ENCODE measurements at places on chromosomes 4 and X.

DNA sequence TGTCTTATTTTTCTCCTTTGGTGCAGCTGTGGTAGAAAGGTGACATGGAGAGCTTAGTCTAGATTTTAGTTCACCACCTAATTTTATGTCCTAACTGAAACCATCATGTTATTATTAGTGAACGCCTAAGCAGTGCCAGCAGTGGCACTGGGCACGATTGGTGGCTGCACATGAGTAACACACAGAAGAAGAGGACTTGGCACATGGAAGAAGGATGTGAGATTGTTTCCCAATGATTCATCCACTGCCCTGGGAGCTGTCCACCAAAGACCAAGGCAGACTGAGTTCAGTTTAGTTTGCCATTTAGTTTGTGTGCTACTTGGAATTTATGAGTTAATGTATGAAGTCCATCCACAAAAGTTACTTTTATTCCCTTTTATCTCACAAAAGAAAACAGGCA is 68.1 kb upstream of the NAP1L5 start:
- DNase-seq, result peak; percentile 84

DNA sequence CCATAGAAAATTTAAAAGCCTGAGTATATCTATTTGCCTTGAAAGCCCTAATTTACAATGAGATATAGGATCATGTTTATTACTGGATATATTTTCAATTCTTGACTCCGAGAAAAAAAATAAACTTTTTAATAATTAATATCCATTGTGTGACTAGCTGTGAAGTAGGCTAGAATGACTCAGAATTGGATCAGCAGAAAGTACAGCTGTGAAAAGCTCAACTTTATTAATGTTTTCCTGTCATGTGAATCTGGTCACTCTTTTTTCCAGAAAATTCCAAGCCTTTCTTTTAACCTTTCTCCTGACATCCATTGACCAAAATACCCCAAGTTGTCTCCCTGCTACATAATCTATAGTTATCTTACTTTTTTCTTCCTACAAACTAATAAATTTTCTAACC is 171.8 kb upstream of the PACRGL start:
- peak; percentile 59 for DNase-seq

GRCh38 chr4:75051431-75051830 is 118.5 kb downstream of the PARM1 start:
- no peak for DNase-seq

DNA sequence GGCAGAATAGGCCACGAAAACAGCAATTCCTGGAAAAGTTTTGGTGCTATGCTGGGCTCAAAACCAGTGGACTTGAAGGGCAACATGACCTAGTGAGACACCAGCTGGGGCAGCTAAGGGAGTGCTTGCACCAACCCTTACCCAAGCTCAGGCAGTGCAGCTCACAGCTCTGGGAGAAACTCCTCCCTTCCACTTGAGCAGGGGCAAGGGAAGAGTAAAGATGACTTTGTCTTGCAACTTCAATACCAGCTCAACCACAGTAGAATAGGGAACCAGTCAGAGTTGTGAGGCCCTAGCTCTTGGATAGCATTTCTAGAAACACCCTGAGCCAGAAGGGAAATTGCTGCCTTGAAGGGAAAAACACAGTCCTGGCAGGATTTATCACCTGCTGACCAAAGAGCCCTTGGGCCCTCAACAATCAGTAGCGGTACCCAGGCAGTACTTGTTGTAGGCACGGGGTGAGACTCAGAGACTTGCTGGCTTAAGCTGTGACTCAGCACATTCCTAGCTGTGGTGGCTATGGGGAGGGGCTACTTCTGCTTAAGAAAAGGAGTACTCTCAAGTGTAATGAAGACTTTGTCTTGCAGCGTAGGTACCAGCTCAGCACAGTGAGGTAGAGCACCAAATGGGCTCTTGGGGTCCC is 19.7 kb upstream of the ABCG2 start:
- DNase-seq, result peak; percentile 85

GRCh38 chr4:57462843-57463242 is 352.7 kb upstream of the IGFBP7 start:
- no peak for DNase-seq

GRCh38 chr4:101256222-101256621 is 91.1 kb downstream of the PPP3CA start:
- DNase-seq, result no peak

- DNase-seq, result no peak
Observed at GRCh38 chr4:94728056-94728766, 29.5 kb upstream of the BMPR1B start.

- peak; percentile 67 for DNase-seq
Observed at GRCh38 chrX:22300130-22300529, 27.4 kb downstream of the CBLL2 start.

GRCh38 chr4:156481845-156482244 is 489.8 kb downstream of the PDGFC start:
- no peak for DNase-seq

GRCh38 chr4:99248714-99249113 is 29.7 kb upstream of the ADH6 start:
- DNase-seq, result peak; percentile 50
